ENCODE measurements at places on chromosomes 7 and 10.

DNA sequence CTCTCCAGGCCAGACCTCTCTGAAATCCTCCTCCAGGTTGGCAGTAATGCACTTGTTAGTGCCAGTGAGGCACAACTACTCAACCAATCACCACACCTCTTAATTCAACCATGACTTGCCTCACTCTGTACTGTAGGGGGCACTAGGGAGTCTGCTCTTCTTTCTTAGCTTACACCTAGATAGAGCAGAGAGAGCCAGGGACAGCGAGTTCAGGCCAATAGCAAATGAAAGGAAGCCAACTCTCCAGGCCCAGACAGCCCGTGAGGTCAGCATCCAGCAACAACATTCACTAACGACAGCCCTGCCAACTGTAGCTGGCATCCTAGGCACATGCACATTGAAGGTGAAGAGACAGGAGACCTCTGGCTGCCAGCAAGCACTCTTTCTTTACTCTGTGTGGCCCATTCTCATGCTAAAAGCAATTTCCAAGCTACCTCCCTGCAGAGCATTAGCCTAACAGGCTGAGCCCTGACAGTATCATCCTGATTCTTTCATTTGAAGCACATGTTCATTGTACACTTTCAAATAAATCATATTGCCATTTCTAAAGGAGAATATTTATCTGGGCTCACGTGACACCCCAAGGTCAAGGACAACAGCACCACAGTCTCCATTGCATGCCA is 136.3 kb downstream of the DPY19L1 start:
- DNase-seq: no peak

GRCh38 chr7:36406156-36406555 is 16.5 kb downstream of the ANLN start:
- no peak for DNase-seq

DNA sequence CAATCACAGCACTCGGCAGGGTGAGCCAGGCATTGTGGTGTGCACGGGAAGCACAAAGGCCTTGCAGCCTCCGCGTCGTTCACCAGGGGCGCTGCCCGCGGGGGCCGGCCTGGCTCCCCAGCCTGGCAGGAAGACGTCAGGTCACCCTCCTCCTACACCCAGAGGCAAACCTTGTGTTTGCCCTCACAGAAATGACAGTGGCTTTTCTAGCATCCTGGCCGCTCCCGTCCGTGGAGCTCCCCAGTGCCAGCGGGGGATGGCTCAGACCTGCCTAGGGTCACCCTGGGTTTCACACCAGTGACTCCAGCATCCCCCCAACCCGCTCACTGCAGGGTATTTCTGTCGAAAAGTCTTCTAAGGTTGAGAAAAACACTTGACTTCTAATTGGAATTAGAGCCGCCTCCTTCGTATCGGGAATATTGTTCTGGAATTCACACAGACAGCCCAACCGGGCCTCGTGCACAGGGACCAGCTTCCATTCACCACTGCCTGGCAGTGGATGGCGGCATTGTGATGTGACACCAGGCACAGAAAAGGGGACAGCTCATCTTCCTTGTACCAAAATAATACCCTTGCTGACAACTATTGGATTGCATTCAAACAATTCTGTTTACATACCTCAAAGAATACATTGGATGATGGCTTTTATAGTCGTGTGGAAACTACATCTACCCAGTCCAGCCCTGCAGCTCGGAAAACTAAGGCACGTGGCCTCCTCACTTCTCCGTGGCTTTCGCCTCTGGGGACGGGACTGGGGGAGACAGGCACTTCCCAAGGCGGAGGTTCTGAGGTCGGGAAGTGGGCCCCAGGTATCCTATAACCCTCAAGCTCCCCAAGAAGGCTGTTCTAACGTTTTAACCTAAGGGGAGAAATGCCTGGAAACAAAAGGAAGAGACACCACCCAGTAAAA is 109.0 kb downstream of the EBF3 start:
- no peak for DNase-seq

DNA sequence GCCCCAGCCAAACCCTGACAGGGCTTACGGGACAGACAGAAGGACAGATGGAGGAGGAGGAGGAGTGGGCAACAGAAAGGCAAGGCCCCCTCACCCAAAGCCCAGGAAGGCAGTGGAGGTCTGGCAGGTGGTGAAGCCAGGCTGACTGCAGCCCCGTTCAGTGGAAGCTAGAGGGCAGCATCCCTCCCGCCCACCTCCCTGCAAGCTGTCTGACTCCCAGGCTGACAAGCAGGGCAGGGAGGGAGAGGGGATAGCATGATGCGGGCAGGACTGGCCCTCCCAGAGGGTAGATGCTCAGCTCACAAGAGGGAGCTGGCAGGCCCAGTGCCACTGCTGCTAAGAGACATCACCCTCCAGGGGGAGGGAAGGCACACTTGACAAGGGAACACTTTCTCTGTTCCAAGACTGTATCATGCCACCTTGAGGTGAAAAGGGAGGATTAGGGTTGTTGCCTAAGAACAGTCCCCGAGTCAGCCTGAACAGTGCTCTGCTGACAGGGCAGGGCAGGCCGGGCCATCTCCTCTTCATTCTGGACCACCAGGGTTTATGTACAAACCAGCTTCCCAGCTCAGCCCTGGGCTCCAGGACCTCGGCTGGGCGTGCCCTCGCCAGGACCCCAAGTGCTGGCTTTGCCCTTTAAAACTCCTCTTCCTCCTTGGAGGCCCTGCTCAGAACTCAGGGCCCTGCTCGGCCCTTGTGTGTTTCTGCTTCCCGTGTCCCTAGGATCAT is 61.8 kb downstream of the RASGEF1A start:
- DNase-seq: no peak

- no peak for DNase-seq
Measured at GRCh38 chr10:132319853-132320653, 11.9 kb upstream of the LRRC27 start.

GRCh38 chr7:135721198-135721820 is 6.7 kb downstream of the SLC13A4 start:
- DNase-seq: no peak

GRCh38 chr7:98997846-98998245 is 119.5 kb downstream of the TRRAP start:
- DNase-seq: no peak

DNA sequence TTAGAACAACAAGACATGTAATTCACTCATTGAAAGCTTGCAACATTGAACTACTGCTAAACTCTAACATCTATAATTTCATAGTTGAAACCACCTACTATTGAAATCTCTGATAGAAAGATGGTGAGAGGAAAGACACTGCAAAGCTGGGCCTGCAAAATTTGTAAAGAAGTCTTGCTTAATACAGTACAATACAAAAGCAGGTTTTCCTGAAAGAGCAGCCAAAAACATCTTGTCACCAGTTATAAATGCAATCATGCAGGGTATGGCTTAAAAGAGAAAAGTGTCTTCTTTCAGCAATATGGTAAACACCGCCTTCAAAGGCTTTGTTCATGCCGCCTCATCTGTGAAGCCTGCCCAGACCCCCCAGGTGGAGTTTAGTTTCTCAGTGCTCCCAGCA is 109.2 kb downstream of the ANK3 start:
- DNase-seq: peak; percentile 5

- no peak for DNase-seq
Measured at GRCh38 chr7:25541094-25541821, 313.0 kb upstream of the NPVF start.

GRCh38 chr7:106370542-106370941 is 85.8 kb upstream of the NAMPT start:
- DNase-seq: no peak

GRCh38 chr7:91358303-91358702 is 94.1 kb downstream of the FZD1 start:
- no peak for DNase-seq

DNA sequence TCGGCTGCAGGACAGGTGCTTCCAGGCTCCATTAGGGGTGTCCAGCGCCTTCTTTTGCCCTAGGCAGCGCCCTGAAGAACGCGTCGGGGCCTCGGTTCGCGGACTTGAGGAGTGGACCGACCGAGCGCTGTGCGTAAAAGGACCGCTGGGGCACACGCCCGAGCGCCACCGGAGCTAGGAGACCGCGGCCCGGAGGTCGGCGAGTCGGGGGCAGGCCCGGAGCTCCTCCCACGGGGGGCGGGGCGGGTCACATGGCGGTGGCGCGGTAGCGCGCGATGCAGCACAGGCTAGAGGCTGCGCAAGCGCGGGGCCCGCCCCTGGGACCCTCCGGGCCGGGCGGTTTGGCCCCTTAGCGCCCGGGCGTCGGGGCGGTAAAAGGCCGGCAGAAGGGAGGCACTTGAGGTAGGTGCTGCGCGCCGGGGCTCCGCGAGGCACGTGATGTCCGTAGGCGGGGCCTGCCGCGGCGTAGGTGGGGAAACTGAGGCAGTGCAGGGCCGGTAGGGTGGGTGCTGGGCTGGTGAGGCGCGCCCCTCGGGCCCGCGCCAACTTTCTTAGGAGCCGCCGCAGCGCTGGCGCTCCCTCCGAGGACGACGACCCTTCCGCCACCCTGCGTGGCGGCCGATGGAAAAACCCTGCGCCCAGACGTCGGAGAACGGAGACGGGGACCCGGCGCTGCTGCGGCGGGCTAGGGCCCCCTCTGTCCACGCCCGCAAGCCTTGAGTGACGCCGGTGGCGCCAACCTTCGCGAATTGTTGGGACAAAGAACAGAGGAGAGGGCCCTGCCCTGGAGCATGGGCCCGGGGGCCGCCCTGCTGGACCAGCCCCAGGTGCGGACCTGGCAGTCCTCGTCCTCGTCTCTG is at the start of gene PRXL2A:
Gene PRXL2A, plus strand, starts transcription at position 310 of the 860 bp plus-strand sequence. CDS start 11,917 bp downstream, outside the sequence.
- DNase-seq: peak; percentile 60

DNA sequence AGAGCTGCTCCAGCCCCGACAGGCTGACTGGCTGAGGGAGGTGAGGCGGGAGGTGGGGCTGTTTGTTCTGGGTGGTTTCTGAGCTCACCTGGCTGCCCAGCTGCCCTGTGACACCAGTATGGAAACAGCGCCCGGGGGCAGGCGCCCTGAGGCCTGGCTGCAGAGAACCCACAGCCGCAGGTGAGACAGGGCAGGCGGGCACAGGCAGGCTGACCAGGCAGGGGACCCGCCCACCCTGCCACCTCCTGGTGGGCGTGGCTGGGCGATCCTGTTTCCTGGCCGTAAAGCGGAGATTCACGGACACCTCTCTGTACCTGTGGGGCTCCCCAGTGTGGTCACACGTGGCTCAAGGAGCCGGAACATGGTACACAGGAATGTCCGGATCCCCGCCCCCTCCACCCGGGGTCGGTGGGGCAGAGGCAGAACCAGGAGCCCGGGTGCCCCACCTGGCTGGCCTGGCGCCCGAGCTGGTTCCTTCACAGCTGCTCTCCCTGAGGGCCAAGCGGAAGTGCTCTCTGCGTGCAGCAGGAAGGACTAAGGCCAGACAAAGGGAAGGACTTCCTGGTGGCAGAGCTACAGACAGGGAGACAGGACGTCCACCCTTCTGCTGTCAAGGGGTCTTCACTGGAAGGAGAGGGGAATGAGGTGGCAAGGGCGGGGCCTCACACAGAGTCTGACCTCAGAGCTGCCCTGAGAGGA is 3.9 kb downstream of the MICALL2 start:
- DNase-seq: peak; percentile 94

DNA sequence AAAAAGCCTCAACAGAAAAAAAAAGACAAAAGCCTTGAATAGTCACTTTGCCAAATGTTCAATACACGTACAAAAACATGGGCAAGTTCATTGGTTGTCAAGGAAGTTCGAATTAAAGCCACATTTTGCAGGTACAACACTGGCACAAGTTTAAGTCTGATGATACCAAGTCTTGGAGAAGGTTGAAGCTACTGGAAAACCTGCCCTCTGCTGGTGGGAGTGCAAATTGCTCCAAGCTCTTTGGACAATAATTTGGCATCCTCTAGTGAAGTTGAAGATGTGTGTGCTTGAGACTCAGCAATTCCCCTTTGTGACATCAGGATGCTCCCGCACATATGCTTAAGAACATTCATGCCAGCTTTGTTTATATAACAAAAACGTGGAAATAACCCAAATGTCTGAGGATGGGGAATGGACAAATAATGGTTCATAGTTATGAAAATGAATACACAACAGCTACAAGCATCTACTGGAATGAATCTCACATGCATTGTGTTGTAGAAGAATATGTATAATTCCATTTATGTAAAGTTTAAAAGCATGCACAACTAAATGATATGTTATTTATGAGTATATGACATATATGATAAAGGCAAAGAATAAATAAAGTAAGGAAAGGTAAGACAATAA is 120.0 kb upstream of the PLPP4 start:
- DNase-seq: no peak

- no peak for DNase-seq
Measured at GRCh38 chr7:33698041-33698440, 207.3 kb upstream of the BMPER start.

DNA sequence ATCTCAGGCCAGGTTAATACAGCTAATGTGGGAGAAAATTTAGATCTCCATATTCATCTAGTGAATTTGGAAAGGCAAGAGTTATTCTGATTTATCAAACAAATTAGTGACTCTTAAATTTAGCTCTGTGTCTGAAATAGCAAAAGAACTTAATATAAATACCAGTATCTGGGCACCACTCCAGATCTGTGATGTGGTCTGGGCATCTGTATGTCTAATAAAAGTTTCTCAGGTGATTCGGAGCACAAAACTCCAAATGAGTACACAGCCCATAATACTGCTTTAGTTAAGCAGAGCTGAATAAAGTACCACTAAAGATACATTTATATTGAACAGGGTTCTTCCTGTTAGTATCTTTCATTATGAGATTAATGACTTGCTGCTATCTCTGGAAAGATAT is 261.4 kb downstream of the BAMBI start:
- DNase-seq: no peak

DNA sequence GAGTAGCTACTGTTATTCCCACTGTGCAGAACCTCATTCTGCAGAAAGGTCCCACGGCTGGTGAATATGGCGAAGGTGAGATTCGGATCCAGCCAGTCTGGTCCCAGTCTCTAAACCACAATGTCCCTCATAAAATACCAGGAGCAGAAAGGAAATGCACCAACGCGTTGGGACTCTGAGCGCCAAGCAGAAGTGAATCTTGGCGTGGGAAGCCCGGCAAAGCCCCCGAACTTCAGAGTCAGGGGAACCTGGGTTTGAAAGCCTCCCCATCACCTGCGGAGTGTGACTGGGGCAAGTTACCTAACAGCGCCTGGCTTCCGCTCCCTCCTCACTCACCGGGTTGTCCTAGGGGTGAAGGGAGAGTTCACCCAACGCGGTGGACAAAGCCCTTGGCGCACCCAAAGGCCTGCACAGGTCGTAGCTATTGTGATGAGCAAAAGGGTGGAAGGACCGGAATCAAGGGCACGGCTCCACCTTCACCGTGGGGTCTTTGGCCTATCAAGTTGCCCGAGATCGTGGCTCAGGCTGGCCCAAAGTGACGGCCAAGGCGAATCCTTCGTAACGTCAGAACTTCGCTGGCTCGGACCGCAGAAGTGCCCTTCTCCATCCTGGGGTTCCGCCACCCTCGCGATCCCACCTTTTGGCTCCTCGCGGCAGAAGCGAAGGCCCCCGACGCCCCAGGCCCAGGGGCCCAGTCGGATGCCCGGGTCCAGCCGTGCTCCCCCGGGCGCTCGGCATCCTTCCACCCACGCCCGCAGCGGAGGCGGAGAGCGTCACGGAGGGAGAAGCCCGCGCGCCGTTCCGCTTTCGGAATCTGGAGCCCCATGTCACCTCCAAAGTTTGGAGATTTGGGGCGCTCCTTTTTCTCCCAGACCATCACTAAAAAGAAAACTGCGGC is 811 bp downstream of the RGS10 start:
- DNase-seq: no peak
